CD4-positive, alpha-beta T cell treated with Interleukin-4 for 4 hours (primary cell): ENCODE measurements at places on chromosomes 5 and 9.

DNA sequence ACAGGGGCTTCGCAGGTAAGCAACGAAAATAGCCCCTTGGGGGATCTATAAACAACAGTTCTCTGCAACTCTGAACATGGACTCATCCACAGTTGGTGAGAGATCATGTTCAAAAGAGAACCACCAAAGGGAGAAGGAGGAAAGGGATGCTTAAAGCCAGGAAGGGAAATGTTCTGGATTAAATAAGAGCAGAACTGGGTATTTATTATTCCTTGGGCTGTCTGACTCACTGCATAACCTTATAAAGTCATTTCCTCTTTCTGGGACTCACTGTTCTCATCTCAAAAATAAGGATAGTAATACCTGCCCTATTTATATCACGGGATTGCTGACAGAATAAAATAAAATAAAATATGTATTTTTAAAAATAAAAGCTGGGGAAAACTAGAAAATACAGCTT is 11.2 kb upstream of the MARCHF3 start:
- DNase-seq = no peak

DNA sequence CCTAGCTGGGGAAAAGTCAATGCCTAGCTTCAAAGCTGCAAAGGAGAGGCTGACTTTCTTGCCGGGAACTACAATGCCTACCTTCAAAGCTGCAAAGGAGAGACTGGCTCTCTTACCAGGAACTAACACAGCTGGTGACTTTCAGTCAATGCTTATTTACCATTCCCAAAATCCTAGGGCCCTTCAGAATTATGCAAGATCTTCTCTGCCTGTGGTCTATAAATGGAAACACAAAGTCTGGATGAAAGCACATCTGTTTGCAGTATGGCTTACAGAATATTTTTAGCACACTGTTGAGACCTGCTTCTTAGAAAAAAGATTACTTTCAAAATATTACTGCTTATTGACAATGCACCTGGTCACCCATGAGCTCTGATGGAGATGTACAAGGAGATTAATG is 259.4 kb downstream of the PLK2 start:
- DNase-seq = no peak

DNA sequence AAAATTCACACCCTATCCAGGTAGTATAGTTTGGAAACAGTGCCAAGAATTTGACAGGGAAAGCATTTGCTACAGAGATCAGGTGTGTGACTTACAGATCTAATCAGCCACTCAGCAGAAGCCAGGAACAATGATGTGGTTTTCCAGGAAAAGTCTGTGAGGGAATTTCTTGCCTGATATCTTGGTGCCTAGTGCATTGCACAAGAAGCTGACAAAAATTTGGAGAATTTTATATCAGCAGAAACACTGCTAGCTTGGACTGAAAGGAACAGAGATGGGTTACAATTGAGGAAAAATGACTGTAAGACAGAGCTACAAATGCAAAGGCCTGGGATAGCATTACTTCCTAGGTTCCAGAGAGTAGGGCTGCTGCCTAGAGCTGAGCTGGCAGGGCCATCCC is 658.1 kb upstream of the CHD1 start:
- DNase-seq = no peak

- DNase-seq = no peak
Measured at GRCh38 chr5:93058309-93058708, 522.7 kb downstream of the NR2F1-AS1 start.

DNA sequence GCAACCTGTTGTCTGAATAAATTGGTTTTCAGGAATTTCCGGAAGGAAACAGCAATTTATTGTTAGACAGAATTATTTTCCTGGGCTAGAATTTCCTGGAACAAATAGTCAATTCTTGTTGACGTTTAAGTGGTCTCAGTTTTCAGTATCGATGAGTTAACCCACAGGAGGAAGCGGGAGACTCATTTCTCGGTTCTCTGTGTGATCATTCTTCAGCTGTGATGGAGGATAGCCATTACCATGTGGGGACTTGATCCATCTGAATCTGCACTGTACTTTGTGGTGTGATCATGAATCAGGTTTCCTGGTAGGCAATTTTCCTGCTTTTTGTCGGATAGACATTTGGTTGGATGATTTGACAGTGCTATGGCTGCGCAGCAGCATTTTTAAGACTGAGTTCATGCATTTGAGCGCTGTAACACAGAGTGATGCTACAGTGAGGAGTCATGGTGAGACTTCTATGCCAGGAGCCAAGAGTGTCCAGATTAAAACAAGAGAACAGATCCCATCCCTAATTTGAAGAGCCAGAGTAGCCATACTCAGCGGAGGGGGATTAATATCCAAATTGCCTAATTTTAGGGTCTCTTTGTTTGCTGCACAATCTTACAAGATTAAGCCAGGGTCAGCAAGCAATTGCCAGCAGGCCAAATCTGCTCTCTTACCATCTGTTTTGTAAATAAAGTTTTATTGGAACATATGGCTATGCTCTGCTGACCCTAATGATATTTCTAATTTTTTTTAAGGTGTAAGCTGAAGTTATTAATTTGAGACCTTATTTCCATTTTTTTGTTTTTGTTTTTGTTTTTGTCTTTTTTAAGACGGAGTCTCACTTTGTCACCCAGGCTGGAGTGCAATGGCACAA is 355.9 kb downstream of the RAB3C start:
- no peak for DNase-seq

- no peak for DNase-seq
Measured at GRCh38 chr5:80437326-80437725, 29.5 kb downstream of the ZFYVE16 start.

DNA sequence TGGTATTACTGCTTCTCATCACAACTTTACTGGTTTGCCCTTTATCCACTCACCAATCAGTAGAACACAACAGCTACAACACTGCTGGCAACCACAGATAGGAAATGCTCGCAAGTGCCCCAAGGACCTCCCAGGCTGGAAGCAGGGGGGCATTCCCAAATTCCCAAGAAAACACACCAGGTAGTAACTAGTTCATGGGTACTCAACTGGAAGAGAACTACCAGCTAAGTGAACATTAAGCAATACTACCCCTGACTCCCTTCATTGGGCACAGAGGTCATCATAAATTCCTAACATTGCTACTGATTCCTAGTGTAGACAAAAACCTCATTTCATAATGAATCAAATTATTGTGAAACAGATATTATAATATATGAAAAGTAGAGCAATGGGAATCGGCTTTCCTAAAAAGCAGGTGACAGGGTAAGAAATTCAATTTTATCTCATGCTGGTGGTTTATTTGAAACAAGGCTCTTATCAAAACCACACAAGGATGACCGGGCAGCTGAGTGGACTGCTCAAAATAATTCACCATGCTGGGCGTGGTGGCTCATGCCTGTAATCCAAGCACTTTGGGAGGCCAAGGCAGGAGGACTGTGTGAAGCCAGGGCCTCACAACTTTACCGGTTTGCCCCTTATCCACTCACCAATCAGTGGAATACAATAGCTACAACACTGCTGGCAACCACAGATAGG is 81.6 kb downstream of the TLE1 start:
- DNase-seq = no peak

DNA sequence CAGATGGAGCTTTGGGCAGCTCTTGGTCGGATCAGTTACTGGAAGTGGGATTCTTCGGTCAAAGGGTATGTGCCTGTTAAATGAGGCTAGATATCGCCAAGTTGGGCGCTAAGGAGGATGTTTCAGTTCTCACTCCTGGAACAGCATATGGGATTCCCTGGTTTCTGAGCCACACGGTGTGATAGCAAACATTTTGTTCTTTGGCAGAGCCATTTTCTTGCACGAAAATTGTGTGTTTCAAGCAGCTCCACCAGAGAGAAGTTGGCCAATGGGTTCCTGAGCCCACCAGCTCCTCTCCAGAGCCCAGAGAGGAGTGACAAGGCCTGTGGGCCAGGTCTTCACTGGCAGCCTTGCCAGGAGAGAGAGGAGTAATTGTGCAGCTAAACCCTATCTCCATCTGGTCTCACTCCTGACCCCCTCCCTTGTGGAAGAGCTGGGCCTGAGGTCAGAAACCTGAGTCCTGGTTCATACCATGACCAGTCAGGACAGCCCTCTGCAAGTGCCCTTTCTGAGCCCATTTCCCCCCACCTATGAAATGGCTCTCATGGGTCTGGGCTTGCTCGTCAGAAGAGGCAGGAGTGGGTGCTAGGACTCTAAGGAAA is 10.7 kb upstream of the SLC6A7 start:
- no peak for DNase-seq

DNA sequence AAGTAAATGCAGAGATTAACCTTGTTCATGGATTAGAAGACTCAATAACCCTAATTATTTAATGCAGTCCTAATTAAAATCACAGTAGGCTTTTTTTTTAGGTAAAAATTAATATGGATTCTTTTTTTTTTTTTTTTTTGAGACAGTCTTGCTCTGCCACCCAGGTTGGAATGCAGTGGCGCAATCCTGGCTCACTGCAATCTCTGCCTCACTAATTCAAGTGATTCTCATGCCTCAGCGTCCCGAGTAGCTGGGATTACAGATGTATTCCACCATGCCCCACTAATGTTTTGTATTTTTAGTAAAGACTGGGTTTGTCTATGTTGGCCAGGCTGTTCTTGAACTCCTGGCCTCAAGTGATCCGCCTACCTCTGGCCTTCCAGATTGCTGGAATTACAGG is 40.6 kb downstream of the DENND4C start:
- no peak for DNase-seq

- no peak for DNase-seq
Measured at GRCh38 chr9:18437315-18438201, 36.4 kb upstream of the ADAMTSL1 start.

DNA sequence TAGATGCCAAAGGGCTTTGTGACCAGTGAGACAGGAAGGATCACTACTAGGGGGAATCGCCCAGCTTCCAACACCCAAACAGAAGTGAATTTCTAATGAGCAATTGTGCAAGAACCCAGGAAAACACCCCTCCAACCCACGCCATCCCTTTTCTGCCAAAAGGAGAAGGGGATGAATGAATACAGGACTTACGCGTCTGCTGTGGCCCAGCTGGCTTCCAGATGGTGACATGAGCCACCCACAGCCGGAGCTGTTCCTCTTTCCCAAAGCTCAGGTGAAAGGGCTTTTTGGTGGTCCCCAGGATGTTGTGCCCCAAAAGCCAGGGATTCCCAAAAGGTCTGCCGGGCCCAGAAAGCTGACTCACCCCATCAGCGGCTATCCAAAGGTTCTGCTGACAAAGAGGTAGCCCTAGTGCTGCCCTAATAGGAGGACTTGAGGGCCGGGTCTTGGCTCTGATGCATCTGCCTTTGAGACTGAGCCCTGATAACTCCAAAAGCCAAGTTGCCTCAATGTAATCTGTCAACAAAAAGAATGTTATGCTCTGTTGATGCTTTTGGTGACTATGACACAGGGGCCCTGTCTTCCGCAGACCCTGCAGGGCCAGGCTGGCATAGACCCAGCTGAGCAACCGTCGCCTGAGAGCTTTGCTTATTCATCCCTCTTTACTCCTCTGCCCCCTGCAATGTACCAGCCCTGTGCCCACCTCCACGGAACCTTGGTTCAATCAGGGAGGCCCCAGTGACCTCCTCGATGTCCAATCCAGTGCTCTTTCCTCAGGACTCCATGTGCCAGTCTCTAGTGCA is 14.5 kb downstream of the GSN start:
- no peak for DNase-seq

DNA sequence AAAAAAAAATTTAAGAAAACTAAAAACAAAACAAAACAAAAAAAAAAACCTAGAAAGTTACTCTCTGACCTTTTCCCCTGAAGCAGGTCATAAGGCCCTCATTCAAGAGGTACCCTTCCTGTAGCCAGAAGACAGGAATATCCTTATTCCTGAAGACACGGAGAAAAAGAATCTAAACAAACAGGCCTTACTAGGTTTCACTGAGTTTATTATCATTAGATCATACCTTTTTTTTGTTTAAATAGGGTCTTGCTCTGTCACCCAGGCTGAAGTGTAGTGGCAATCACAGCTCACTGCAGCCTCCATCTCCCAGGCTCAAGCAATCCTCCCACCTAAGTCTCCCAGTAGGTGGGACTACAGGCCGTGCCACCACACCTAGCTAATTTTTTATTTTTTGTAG is 11.7 kb upstream of the CDKN2AIPNL start:
- no peak for DNase-seq

DNA sequence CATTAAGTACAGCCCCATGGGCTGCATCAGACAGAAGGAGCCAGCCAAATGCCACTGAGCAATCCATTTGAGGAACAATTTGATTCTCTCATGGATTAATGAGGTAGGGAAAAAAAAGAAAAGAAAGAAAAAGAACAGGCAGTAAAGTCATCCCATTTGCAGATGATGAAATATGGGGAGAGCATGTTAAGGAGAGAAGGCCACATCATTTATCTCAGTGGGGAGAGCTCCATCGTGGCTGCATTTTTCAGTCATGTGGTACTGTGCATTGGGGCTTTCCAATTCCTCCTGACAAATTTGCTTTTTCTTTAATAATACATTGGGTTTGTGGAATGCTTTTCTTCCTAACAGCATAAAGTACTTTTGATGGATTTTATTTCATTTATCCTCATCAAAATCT is 375.2 kb upstream of the TLE4 start:
- DNase-seq = no peak

DNA sequence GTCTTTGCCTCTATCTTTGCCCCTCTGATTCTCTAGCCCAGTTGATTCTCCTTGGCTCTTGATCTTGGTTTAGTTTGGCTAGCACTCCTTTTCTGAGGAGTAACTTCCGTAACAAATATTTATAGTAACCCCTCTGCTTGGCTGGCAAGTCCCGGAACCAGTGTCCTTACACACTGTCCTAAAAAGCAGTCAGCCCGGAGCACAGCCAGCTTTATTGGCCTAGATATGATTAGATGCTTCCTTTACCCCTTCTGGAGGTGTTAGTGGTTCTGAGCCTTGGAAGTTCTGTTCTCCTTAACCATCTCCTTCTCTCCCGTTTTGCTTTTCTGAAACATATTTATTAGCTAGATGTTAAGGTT is 17.0 kb upstream of the MSMP start:
- DNase-seq = no peak

DNA sequence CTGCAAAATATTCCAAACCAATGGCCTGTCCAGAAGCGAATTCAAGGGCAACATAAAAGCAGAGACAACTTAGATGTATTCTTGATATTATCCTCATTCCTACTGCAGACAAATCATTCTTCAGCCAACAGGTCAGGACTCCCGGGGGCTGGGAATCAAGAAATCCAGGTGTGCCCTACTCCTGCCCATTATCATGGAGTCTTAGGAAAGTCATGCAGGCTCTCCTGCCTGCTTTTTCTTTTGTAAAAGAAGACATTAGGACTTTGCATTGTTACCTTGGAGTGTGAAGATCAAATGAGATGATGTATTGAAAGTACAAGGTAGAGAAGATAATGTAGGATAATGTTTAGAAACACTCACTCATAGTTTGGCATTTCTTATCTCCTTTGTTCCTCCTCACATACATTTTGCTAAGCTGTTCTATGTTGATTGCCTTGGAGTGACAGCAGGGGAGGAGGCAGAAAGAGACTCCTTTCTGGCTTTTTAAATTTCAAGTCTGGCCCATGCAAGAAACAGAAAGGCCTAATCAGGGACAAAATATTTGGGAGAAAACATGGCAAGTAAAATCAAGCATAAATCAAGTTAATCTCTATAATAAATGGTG is 113.8 kb downstream of the SV2C start:
- no peak for DNase-seq

- DNase-seq = no peak
Measured at GRCh38 chr9:33453999-33454660, 6.7 kb upstream of the AQP3 start.
